ENCODE measurements at places on chromosomes 4 and X. TPM values are rescaled to one million over a fixed set of nuclear protein-coding genes. Genes with fewer than 3 reads are reported as not detected.

The RPS6KA6 gene
- 6.5 TPM for polyA plus RNA-seq

The PAGE4 gene
- polyA plus RNA-seq = not detected

The KCNIP4 gene
- not detected for polyA plus RNA-seq

The NOA1 gene
- polyA plus RNA-seq = 12.1 TPM

The EVC gene
- polyA plus RNA-seq = 6.1 TPM

The UGT2B28 gene
- not detected for polyA plus RNA-seq

The DRD5 gene
- not detected for polyA plus RNA-seq

The DOK7 gene
- not detected for polyA plus RNA-seq

The ARHGAP36 gene
- not detected for polyA plus RNA-seq

The CXCL6 gene
- polyA plus RNA-seq = 0.66 TPM

The MAGEA6 gene
- polyA plus RNA-seq = not detected

The HTRA3 gene
- 3.5 TPM for polyA plus RNA-seq

The PCSK1N gene
- polyA plus RNA-seq = 0.08 TPM

The SLC9B1 gene
- polyA plus RNA-seq = 0.46 TPM

The CXXC4 gene
- 0.02 TPM for polyA plus RNA-seq

The XG gene
- 3.6 TPM for polyA plus RNA-seq

The P2RY8 gene
- not detected for polyA plus RNA-seq

The RAB9B gene
- 0.47 TPM for polyA plus RNA-seq

The GK gene
- 11.9 TPM for polyA plus RNA-seq

The DTHD1 gene
- polyA plus RNA-seq = not detected

The XAGE2 gene
- not detected for polyA plus RNA-seq

The RBMXL3 gene
- polyA plus RNA-seq = not detected

The FOXO4 gene
- polyA plus RNA-seq = 2.3 TPM

The CLDN34 gene
- not detected for polyA plus RNA-seq

The GLRA3 gene
- not detected for polyA plus RNA-seq

The PROM1 gene
- 0.10 TPM for polyA plus RNA-seq

The NAAA gene
- 32.4 TPM for polyA plus RNA-seq

The SLC7A11 gene
- 9.6 TPM for polyA plus RNA-seq

The CYSLTR1 gene
- polyA plus RNA-seq = 0.02 TPM

The TMEM154 gene
- polyA plus RNA-seq = 1.6 TPM

The FAM47C gene
- not detected for polyA plus RNA-seq

The TMEM35A gene
- polyA plus RNA-seq = 46.0 TPM

The GIMD1 gene
- polyA plus RNA-seq = not detected

The PSAPL1 gene
- polyA plus RNA-seq = not detected

The ANKRD50 gene
- polyA plus RNA-seq = 17.2 TPM

The GABRG1 gene
- polyA plus RNA-seq = not detected

The KLHL4 gene
- 0.26 TPM for polyA plus RNA-seq

The CPLX1 gene
- polyA plus RNA-seq = 0.09 TPM

The PF4V1 gene
- polyA plus RNA-seq = not detected

The SPANXC gene
- not detected for polyA plus RNA-seq

The CASK gene
- polyA plus RNA-seq = 30.7 TPM

The PAGE5 gene
- not detected for polyA plus RNA-seq

The GC gene
- polyA plus RNA-seq = not detected

The RAP1GDS1 gene
- 65.0 TPM for polyA plus RNA-seq

The HPGD gene
- 0.08 TPM for polyA plus RNA-seq

The NAA11 gene
- polyA plus RNA-seq = not detected

The MTNR1A gene
- 0.14 TPM for polyA plus RNA-seq

The HSD17B13 gene
- polyA plus RNA-seq = 0.19 TPM

The PIM2 gene
- 5.0 TPM for polyA plus RNA-seq

The CRLF2 gene
- polyA plus RNA-seq = not detected

The SPACA5 gene
- polyA plus RNA-seq = not detected

The LAGE3 gene
- polyA plus RNA-seq = 6.1 TPM
